ENCODE measurements at places on chromosomes 2 and 18. TPM values are rescaled to one million over a fixed set of nuclear protein-coding genes. Genes with fewer than 3 reads are reported as not detected.
A peak's percentile ranks its signal among the peaks of the same experiment; 100 is the strongest.

GRCh38 chr2:25700221-25700660 lies 26.9 kb upstream of the DTNB start:
- DNase-seq, result peak; percentile 73

TSPYL6 gene
- total RNA-seq, result not detected

GRCh38 chr2:217845301-217845700 lies 157.5 kb downstream of the TNS1 start:
- DNase-seq, result no peak

GRCh38 chr2:124025891-124026434 lies 876 bp downstream of the CNTNAP5 start:
- DNase-seq, result no peak

- DNase-seq, result no peak
Measured at GRCh38 chr2:156565066-156565710, 129.0 kb downstream of the GPD2 start.

GRCh38 chr2:54500404-54501205 lies 44.5 kb downstream of the SPTBN1 start:
- no peak for DNase-seq

DNA sequence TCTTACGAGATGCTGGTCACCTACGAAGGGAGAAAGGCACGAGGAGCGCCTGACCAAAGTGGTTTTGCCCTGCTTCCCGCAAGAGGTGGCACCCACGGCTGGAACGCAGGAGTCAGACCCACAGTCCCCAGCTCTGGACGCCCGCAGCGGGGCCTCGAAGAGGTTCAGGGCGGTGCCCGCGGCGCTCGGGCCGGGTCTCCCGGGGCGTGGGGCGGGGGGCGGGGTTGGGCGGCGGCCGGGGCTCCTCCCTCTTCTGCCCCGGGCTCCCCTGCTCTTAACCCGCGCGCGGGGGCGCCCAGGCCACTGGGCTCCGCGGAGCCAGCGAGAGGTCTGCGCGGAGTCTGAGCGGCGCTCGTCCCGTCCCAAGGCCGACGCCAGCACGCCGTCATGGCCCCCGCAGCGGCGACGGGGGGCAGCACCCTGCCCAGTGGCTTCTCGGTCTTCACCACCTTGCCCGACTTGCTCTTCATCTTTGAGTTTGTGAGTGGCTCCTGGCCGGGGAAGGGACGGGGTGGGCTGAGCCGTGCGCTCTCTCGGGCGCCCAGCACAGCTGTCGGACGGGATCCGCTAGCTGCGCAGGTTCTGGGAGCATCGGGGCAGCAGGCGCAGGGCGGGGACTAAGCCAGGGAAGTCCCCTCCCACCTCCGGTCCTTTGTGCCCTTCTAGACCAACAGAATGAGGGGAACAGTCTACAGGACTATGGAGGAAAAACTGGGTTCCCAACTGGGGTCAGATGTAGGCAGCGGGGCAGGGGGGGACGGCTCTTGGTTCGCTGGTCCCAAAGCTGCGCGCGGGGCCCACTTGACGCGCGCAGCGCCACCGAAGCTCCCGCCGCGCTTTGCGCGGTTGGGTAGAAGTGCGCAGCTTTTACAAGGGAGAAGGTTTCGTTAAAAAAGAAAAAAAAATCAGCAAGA lies at the start of gene MAL:
TSS of gene MAL (plus strand) at position 303 of the 914 bp plus-strand sequence. CDS start at position 388, 85 bp downstream.
- DNase-seq, result no peak

- no peak for DNase-seq
Measured at GRCh38 chr2:104766683-104767082, 87.2 kb upstream of the POU3F3 start.

DNA sequence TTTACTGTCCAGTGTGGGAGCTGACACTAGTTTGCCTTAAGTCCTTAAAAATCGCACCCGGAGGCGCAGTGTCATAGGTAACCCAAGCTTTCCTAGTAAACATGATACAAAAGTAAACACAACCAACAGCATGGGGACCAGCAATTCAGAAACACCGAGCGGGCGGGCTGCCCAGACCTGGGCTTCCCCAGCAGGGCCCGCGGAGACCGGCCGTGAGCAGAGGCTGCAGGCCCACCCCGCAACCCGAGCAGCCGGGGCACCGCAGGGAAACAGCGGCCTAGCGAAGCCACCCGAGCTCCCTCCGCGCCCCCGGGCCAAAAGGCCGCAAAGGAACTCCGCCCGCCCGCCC lies 296 bp downstream of the TTC21B start:
- DNase-seq, result no peak

ERICH2 gene
- not detected for total RNA-seq

RUFY4 gene
- not detected for total RNA-seq

POTEJ gene
- not detected for total RNA-seq

All from endothelial cell of umbilical vein (primary cell).